ENCODE measurements at places on chromosomes 1 and 21.

- DNase-seq, result no peak
Observed at GRCh38 chr1:234600418-234601281, 9.3 kb downstream of the IRF2BP2 start.

- no peak for DNase-seq
Observed at GRCh38 chr1:8815582-8816151, 1.8 kb downstream of the RERE start.

- no peak for DNase-seq
Observed at GRCh38 chr1:198849093-198849492, 210.3 kb downstream of the PTPRC start.

GRCh38 chr1:162165528-162165927 is 96.0 kb downstream of the NOS1AP start:
- no peak for DNase-seq

DNA sequence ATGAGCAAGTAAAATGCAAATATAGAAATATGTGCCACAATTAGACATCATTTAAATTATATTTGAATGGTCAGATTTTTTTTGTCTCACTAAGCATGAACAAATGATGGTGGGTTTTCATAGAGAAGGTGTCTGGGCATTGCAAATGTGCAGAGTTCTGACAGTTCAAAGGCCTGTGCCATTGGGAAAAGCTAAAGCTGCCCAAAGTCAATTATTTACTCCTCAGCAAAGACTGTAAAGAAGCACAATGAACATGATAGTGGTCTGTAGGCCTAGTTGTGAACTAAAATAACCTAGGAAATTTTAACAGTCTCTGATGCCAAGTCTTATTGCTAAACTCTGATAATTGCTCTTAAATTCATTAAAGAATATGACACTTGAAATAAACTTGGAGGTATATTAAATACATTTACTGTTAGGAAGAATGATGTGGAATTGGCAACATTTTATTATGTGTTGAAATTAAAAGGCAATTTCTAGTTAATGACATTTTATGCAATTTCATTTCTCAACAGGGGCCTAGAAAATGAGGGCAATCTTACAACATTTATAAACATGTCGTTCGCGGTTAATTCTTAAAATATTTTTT is 874.3 kb upstream of the ADAMTS5 start:
- DNase-seq, result no peak

Data from NCI-H226 (cell line).